ENCODE measurements at places on chromosomes 6 and 20.

- DNase-seq = peak; percentile 7
Observed at GRCh38 chr20:16434062-16434664, 139.1 kb downstream of the KIF16B start.

DNA sequence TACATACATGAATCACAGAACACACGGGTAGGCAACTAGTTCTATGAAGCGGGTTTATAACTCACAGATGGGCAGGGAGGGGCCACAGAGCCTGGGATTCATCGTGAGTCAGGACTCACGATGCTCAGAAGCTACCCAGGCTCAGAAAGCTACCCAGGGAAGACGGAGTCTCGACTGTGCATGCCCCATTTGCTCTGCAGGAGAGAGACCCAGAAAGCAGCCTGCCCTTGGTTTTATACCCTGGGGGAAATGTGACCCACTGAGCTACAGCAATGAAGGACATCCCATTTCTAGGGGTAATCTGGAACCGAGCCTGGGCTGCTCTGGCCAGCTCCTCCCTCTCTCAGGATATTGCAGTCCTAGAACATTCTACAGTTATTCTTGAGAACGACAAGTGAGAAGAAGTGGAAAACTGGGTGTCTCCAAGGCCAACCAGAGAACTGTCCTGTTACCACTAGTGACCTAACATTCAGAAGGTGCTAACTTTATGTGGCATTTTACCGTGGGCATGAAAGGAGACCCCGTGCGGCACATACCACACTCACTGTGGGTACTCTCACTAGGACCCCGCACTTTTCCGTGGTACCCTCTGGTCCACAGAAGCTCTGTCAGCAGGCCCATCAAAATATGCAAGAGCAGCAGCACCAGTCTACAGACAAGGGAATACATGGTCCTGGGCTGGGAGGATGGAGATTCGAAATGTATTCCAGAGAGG, 201.9 kb upstream of the PMEPA1 start:
- no peak for DNase-seq

DNA sequence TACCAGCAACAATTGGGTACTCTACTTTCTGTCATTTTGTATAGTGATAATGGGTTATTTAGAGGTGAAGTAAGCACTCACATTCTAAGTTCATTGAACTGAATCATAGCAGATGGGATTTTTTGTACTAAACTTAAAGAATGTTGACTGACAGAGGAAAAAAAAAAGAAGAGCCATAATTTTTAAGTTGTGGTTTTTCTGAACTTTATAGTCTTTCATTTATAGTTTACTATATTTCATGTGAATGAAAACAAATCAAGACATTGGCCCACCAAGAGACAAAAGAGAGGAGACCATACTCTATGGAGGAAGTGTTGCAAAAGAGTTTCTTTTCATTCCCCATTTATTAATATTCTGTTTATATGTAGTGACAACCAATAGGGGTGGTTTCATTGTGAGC, 685.7 kb downstream of the BCKDHB start:
- no peak for DNase-seq

GRCh38 chr6:34338811-34339210, 53.7 kb downstream of the NUDT3 start:
- DNase-seq = no peak

Measured in naive thymus-derived CD8-positive, alpha-beta T cell (primary cell).